H54 (cell line): ENCODE measurements at places on chromosomes 1 and 21.

- DNase-seq = no peak
Measured at GRCh38 chr1:230507236-230507635, 81.1 kb upstream of the PGBD5 start.

GRCh38 chr1:191575180-191575579 is 583.1 kb upstream of the RGS18 start:
- no peak for DNase-seq

DNA sequence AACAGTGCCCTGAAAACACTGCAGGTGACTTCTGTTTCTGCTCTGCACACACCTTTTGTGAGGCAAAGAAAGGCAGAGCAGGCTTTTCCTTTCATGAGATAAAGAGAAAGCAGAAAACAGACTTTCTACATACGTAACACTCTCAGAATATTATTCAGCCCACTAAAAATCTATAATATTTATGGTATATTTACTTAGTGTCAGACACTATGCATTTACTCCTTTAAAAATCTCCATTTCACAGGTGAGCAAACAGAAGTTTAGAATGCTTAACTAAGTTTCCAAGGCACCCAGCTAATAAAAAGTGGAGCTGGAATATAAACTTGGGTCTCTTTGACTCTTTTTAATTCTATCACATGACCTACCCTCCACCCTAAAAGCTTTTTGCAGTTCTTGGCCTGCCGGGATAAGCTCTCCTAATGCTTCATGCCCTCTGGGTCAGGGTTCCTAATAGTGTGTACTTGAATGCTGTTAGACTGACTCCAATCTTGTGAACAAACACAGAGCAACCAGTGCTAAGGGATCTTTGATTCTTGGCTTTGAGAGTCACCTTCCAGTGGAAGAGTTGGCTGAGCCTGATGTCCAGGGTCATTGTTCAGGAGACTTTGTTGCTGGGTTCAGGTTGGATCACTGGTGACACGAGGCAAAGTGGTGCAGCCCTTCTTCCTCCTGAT is 27.2 kb downstream of the PROK1 start:
- DNase-seq = no peak

DNA sequence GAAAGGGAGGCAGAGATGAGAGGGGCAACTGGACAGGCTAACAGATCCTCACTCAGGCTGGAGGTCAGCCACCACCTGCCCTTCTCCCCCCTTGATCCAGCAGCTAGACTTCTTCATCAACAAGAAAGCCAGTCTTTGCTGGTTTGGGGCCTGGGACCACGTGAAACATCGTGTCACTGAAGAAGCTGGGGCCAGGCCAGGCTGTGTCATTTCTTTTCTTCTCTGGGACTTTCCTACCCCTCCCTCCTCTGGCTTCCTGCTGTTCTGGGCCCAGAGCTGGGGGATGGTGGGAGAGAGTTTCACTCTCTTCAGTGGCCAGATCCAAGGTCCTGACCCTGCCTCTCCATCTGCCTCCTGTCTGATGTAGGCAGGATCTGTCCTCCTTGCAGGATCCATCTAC is 18.1 kb upstream of the SLC26A9 start:
- DNase-seq = no peak
